ENCODE measurements at places on chromosomes 16 and 17.

- no peak for DNase-seq
Observed at GRCh38 chr17:13635951-13636350, 34.2 kb upstream of the HS3ST3A1 start.

- DNase-seq = no peak
Observed at GRCh38 chr16:56609463-56609921, 1.1 kb downstream of the MT2A start.

DNA sequence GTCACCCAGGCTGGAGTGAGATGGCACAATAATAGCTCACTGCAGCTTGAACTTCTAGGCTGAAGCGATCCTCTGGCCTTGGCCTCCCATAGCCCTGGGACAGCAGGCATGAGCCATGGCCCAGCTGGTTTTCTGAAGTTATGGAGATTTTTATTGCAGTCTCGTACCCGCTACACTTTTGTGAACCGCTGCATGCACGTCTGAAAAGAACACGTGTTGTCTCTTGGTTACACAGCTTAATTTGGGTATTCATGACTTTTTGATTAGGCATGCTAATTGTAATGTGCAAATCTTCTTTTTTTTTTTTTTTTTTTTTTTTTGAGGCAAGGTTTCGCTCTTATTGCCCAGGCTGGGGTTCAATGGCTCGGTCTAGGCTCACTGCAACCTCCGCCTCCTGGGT lies 13.4 kb downstream of the SLC25A10 start:
- DNase-seq = no peak

- no peak for DNase-seq
Observed at GRCh38 chr17:47277921-47278320, 24.3 kb downstream of the ITGB3 start.

- DNase-seq = no peak
Observed at GRCh38 chr16:67248401-67249177, at the start of gene SLC9A5. Gene SLC9A5 (plus strand): TSS chr16:67248979. CDS start chr16:67249015, 36 bp downstream.

DNA sequence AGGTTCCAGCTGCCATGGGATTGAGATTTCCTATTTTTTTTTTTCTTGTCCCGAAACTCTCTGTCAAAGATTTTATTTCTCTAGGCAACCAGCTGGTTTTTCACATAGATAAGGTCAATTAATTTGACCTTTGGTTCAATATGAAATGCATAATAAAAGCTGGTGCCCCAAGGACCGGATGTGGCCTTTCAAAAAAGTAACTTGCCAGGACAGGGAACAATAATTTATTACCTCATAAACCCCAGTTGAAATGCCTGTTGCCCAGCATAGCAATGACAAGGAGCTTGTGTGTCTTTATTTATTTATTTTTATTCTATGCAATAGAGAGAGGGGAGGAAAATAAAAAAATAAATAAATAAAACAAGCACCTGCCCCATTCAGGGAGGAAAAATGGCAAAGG lies 472.7 kb downstream of the KCNJ2 start:
- no peak for DNase-seq

- no peak for DNase-seq
Observed at GRCh38 chr17:46173153-46173552, 20.1 kb downstream of the KANSL1 start.

- DNase-seq = no peak
Observed at GRCh38 chr16:50360033-50360778, 8.6 kb downstream of the BRD7 start.

DNA sequence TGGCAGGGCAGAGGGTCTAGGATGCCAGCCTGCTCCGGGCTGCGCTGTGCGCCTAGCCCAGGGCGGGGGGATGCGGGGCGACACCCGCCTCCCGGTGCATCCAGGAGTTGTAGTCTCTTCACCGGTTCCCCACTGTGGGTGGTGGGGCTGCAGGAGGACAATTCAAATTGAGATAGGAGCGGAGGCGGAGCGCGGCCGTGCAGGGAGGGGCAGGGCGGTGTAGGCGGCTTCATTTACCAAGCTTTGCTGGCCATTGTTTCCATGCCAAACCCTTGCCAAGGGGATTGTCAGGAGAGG lies 2047.4 kb downstream of the TP53TG3F start:
- DNase-seq = no peak

- no peak for DNase-seq
Observed at GRCh38 chr17:48642059-48642842, 16.1 kb upstream of the HOXB9 start.

DNA sequence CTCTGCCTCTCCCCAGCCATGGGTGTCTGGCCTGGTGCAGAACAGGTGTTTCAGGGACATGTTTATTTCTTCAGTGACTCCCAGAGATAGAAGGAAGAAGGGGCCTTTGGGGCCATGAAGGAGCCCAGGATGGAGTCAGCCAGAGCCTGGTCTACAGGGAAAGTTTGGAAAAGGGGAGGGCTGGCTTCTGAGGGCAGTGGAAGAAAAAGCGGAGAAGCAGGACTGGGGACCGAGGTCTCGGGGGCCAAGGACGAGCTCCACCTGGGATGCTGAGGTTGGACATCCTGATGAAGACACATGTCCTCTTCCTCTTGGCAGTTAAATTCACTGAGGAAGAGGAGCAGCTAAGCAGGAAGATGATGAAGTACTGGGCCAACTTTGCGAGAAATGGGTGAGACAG lies 7.7 kb downstream of the CES2 start:
- DNase-seq = no peak

DNA sequence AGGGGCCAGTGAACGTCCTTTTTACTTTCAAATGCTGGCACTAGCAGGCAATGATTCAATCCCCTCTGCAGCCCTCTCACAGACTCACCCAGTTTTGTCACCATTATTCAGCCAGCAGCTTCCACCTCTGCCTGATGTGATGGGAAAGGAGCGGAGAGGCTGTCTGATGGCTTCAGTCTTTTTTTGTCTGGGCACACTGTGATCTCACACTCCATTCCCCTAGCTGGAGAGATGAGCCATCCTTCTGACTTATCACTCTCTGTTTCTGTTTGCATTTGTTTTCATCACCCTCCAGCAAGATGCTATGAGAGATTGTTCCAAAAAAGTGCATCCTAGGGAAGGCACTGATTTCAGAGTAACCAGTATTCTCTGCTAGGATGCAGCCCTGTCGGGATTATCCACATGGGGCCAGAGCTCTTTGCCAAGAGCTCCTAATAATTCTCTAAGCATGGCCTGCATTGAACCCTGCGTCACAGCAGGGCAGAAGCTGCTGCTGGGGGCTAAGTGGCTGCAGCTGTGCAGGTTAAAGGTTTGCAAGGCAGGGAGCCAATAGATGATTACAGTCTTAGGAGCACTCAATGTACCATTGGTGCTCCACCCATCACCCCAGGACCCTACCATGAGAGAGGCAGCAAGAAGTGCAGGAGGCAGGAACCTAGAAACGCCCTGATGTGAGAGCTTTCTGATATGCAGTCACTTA lies 236.1 kb upstream of the C16orf82 start:
- DNase-seq = no peak

DNA sequence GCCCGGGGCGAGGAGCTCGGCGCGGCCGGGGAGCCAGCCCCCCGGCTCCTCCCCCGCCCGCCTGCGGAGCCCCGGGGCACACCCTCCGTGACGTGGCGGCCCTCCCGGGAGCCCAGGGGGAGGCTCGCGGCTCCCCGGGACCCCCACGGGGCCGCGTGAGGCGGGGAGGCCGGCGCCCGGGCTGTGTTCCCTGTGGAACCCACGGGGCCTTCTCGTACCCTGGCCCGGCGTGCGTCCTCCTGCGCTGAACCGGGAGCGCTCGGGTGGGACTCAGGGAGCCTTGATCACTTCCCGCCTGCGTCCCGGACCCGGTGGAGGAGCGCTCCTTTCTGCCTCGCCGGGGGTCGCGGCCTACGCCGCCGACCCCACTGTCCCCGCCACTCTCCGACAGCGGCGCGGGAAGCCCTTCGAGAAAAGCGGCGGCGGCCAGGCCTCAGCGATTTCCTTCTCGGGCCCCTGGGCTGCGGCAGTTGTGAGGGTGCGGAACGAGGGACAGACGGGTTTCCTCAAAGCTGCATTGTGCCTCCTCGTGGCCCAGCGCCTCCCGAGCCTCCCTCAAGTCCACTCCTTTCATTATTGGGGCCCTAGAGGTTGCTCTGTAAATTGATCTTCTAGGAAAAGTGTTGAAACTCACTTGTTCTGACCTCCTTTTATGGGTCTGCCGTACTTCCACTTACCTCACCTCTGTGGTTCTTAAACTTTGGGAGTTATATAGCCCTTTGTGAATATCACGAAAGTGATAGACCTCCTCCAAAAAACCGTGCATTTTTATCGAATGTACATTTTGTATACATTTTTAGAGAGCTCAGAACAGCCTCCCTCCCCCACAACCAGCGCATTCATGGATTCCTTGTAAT lies 597 bp downstream of the LIG3 start:
- peak; percentile 69 for DNase-seq

DNA sequence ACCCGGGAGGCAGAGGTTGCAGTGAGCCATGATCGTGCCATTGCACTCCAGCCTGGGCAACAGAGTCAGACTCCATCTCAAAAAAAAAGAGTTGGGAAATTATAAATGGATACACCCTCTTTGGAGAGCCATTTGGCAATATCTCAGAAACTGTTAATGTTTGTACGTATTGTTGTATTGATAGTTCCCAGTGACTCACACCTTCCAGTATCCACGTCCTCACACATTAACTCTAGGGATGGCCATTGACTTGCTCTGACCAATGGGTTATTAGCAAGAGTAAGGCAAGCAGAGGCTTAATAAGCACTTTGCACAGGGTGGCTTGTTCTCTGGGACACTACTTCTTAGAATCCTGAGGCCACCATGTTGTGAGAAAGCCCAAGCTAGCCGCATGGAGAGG lies 107.6 kb upstream of the LHX1 start:
- DNase-seq = no peak

GRCh38 chr16:29974291-29975133 lies 844 bp downstream of the TAOK2 start:
- DNase-seq = no peak

DNA sequence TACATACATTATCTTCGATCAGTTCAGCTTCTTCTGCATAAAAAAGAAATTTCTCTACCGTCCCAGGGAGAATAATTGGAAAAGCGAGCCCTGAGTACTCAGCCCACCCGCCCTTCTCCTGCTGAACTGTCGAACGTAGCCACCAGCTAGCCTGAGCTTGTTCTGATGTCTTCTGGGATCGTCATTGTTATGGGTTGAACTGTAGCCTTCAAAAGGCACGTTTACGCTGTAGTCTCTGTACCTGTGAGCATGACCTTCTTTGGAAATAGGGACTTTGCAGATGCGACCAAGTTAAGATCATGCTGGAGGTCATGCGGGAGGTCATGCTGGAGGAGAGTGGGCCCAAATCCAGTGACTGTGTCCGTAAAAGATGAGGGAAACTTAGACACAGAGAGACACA lies 86.2 kb downstream of the CMIP start:
- DNase-seq = no peak

GRCh38 chr17:33115366-33115765 lies 123.7 kb downstream of the SPACA3 start:
- DNase-seq = no peak

DNA sequence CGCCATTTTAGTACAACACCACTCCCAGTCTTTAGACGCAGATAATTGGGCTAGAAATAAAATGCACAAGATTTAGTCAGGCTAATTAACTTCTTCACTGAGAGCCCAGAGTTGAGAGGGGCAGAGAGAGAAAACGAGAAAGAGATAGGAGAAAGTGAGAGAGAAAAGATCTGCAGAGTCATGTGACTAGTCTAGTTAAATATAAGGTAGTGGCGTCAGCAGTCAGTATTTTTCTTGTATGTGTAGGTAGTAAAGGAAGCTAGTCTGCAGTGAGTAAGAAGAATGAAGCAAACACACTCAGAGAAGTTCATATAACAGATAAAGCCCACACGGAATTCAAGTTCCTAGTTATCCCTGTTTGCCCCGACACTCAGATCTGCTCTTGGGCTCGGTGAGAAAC lies 392.6 kb upstream of the ERCC4 start:
- no peak for DNase-seq

- no peak for DNase-seq
Observed at GRCh38 chr16:5642011-5642410, 544.4 kb upstream of the EEF2KMT start.

GRCh38 chr16:77946823-77947222 lies 75.5 kb upstream of the CLEC3A start:
- no peak for DNase-seq

GRCh38 chr17:63289931-63290330 lies 156.2 kb downstream of the CYB561 start:
- DNase-seq = no peak

GRCh38 chr17:2237950-2238349 lies 65.6 kb downstream of the SMG6 start:
- DNase-seq = no peak

GRCh38 chr16:67803894-67804293 lies 2.5 kb downstream of the RANBP10 start:
- DNase-seq = no peak

DNA sequence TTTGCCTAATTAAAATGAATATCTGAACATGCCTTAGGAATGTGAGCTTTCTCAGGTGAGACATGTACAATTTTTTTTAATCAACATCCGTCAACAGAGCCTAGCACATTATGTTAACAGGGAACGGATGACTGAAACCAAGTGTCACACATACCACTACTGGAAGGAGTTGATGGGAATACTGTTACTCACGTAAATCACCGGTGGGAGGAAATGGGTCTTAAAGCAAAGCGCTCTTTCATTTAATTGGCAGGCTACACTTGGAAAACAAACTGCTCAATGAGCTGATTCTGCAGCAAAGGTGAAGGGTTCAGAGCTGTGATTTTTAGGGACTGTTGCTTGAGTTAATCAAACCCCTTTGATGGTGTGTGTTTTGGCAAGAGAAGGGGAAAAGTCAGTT lies 4.8 kb downstream of the CPPED1 start:
- no peak for DNase-seq

DNA sequence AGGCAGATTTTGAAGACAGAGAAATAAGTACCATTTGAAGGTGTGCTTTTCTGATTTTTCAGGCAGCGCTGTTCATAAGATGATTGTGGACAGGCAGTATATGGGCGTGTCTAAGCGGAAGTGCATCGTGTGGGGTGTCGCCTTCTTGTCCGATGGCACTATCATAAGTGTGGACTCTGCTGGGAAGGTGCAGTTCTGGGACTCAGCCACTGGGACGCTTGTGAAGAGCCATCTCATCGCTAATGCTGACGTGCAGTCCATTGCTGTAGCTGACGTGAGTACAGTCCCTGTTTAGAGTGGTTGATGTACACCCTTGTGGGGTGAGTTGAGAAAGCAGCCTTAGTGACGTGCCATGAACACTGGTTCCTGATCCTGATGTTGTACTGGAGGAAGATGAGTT lies 10.7 kb downstream of the UTP4 start:
- DNase-seq = no peak

GRCh38 chr16:67248073-67248400 lies 742 bp upstream of the SLC9A5 start:
- no peak for DNase-seq

- no peak for DNase-seq
Observed at GRCh38 chr17:43719578-43719977, 39.0 kb downstream of the SOST start.

GRCh38 chr17:53219821-53220220 lies 602.9 kb upstream of the KIF2B start:
- no peak for DNase-seq

- no peak for DNase-seq
Observed at GRCh38 chr16:21590796-21591195, 8.6 kb upstream of the METTL9 start.
